ENCODE measurements at places on chromosomes 1 and 21.

GRCh38 chr1:2237773-2238172, 9.7 kb downstream of the SKI start:
- DNase-seq, result no peak

- DNase-seq, result no peak
Observed at GRCh38 chr1:19938472-19938871, 15.1 kb upstream of the PLA2G2E start.

DNA sequence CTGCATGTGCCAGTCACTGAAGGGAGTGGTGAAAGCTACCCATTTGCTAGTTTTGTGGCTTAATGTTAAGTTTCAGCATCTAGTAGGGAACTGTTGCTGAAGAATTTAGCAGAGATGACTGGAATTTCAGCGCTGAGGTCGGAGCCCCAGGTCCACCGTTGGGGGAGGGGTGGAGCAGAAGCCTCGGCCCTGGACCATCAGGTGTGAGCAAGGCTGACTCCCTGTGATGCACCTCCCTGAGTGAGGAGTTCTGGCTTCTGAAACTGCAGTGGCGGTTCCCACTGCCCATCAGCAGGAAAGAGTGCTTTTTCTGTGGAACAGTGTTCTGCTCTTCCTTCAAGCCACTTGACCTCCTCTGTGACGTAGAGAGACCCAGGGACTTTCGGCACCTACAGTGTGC, 1.3 kb downstream of the NOS1AP start:
- DNase-seq, result no peak

DNA sequence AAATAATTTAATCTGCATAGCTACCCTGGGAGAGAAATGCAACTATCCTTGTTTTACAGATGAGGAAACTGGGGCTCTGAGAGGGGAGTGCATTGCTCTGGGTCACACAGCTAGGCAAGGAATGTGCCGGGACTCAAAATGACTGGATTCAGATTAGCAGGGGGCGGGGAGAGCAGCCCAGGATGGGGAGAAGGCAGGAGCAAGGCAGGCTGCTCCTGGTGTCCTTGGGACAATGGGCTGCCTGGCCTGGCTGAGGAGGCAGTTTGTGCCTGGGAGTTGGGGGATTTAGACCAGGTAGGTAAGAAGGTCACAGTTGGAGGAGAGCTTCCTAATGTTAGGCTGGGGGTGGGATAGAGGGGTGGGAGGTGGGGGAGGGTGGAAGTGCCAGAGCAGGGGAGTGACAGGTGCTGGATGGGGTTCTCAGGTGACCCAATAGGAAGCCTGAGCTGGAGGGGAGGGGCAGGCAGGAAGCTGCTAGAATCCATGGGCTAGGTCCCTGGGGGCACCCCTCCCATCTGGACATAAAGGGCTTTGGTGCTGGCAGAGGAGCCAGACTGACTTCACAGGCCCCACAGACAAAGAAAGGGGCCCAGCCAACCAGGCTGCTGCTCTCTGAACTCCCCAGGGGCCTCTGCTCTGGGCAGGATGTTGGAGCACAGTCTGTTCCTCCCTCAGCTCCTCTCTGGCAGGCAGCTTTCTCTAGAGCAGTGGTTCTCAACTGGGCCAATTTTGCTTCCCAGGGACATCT, 29.0 kb downstream of the TRIM62 start:
- no peak for DNase-seq

DNA sequence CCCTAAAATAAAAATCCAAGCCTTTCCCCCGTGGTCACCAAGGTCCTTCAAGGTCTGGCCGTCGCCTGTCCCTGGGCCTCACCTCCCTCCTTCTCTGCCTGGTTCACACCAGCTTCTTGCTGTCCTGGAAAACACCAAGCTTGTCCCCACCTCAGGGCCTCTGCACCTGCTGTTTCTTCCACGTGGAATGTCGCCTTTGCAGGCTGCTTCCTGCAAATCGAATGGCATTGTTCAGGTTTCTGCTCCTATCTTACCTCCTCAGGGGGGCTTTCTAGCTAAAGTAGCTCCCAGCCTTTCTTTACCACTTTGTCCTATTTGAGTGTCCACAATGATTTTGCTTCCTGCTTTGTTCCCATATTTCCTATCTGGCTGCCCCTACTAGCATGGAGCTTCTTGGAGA, 3.3 kb upstream of the CASZ1 start:
- no peak for DNase-seq

GRCh38 chr1:102435483-102435882, 438.8 kb upstream of the OLFM3 start:
- no peak for DNase-seq

DNA sequence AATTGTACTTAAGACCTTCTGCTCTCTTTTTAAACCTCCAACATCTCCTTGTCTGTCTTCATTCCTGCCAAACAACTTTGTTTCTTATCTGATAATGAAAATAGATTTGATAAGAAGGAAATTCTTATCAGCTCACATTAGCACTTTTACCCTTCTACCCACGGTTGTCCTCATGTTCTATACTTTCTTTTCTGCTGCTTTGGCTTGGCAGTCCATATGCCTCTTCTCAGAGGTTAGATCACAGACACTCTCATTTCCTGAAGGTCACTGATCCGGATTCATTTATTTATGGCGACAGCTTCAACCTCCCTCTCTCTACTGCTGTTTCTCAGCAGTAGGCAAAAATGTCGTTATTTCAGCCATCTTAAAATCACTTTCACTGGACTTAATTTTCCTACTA, 2015.8 kb downstream of the NCAM2 start:
- no peak for DNase-seq

- no peak for DNase-seq
Observed at GRCh38 chr1:238465449-238465848, 574.7 kb upstream of the ZP4 start.

GRCh38 chr1:240258910-240259309, 167.2 kb downstream of the FMN2 start:
- peak; percentile 51 for DNase-seq
